Fibroblast of upper back skin (primary cell): ENCODE measurements at places on chromosomes 7 and 10.

GRCh38 chr7:28192786-28193585 lies 12.4 kb upstream of the JAZF1 start:
- DNase-seq, result peak; percentile 64

- DNase-seq, result no peak
These were observed 166.7 kb downstream of the TCERG1L start for GRCh38 chr10:131144711-131145375.

DNA sequence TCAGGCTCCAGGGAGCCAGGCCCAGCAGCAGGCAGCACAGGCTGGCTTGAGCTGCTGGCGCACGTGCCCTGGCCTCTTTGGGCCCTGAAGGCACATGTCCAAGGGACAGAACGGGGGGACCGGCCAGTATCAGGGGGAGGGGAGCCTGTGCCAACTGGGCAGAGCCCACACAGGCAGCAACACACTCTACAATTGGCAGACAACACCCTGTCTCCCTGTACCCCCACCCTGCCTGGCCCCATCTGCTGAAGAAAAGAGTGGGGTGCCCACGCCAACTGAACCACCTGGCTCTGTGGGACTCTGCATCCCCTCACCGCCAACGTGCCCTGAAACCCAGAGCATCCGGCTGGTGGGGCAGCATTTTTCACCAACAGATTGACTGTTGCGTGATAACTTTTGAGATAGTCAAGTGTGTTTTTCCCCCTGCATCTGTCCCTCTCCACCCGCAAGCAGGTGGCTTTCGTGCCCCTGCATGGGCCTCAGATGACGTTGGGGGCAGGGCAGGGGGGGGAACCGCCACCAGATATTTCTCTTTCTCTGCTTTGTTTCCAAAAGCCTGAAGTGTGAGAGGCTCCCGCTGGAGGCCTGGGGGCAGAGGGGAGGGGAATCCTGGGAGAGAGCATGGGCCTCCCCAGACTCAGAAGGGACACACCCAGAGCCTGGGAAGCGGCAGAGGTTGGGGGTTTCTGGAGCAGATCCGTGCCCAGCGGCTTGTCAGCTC lies 21.8 kb downstream of the SLIT1 start:
- no peak for DNase-seq

DNA sequence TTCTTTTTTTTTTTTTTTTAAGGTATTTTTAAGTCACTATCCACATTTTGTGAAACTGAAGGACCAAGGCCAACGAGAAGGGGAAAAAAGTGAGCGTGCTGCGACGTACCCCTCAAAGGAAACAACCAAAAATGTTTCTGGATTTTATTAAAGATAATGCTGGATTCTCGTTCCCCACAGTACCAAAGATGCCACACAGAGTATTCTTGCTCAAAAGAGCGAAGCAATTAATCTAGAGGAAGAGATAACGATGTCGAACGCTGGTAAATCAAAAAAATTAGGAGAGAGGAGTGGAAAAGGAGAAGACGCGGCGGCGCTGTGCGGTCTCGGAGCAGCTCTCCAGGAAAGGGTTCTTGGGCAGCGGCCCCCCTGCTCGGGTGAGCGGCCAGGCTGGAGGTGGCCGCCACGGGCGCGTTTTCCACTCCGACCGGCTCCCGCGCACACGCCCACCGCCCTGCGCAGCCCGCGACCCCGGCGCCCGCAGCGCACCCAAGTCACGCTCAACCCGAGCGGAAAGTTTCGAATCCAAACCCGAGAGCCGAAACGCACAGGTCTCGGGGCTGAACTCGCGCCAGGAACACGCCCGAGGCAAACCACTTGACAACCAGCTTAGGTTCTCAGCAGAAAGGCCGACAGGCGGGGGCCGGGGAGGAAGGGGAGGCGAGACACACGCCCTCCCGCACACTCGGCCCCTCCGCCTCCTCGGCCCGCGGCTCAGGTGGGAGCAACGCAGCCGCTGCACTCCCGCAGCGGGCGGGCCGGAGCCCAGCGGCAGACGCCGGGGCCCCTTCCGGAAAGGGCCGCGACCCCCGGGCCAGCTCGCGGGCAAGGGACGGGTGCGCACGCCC lies 989 bp downstream of the SRPK2 start:
- DNase-seq, result peak; percentile 30

DNA sequence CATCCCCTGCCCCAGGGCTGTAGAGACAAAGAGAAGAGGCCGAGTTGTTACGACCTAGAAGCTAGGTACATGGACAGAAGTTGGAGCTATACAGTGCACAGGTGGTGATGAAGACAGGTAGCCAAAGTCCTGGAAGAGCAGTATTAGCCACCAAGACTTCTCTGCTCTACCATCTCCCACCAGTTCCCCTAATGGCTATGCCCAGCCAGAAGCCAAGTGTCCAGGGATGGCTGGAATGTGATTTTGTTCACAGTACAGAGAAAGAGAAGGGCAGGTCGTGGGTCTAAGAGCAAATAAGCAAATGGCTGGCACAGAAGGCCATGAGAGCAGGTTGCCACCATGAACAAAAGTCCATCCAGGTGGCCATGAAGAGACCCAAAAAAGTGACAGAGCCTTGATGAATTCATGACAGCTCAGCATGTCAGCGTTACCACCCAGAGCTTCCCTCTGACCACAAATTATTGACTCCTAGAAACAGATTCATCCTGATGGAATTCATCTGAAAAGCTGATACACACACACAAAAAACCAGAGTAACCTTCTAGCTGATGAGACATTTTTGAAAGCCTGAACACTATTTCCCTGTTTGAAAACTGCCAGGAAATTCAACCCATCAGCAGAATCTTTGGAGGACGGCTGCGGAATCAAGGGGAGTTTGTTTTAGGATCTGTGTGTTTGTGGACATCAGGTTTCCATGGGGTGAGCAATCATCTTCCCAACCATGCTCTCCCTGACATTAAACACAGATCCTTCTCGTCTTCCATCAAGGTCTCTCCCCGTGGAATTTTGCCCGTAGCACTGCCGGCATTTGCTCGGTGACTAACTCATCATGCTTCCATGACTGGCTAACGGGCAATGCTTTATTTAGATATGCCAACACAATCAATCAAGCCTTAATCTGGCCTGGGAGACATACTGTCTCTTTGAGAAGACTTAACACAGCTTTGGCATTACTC lies 906.7 kb upstream of the AUTS2 start:
- peak; percentile 97 for DNase-seq

- no peak for DNase-seq
These were observed 316.5 kb downstream of the WDR11 start for GRCh38 chr10:121167534-121168243.

DNA sequence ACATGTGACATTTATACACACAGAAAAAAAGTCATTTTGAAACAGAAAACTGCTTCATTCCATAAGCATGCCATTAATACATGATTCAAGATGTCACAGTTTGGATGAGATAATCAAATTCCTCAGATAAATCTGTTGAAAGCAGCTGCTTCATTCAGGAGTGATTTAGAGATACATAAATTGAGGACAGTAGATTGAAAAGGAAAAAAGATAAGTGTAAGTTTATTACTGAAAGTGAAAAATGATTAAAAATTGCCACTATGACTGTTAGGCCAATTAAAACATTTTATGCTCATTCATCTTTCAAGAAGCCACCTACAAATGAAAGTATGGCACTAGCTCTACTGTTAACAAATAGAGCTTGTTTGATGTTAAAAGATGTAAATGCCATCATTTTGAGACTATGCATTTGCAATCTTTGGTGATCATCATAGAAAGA lies 136.9 kb upstream of the CDK6 start:
- peak; percentile 49 for DNase-seq

DNA sequence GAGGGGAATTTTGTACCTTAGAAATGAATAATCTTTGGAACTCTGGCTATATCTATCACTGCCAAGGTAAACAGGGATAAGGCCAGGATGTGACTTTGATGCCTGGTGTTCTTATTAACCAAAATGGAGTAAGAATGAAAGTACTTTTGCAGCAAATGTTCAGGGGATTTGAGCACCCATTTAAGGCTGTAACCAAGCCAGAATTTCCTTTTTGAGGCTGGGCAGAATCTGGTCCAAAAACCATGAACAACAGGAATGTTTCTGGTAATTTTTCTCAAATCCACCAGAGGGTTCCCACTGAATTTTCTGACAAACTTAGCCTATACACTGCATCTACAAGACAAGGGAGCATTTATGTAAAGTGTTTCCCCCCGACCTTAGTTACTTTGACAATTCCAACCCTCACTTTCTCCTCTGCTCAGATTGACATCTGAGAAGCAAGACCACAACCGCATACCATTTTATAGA lies 120.6 kb downstream of the BAMBI start:
- DNase-seq, result peak; percentile 46

- no peak for DNase-seq
These were observed 373 bp downstream of the DHX32 start for GRCh38 chr10:125880719-125881118.

DNA sequence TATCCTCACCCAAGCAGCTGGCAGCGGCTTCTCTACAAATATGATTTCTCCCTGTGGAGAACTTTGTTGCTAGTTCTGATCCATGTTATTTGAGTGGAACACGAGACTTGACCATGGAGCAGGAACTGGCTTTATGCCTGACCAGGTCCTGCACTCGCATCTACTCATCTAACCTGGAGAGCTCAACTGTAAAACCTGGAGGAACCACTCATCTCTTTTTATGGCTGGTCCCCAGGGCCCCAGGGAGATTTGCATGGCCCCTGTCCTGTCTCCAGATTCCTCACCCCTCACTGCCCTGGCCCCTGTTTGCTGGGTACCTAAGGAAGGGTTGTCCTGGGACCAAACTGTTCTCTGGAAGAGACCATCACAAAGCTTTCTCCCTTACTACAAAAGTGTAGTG lies 16.0 kb downstream of the TCAF1 start:
- no peak for DNase-seq

DNA sequence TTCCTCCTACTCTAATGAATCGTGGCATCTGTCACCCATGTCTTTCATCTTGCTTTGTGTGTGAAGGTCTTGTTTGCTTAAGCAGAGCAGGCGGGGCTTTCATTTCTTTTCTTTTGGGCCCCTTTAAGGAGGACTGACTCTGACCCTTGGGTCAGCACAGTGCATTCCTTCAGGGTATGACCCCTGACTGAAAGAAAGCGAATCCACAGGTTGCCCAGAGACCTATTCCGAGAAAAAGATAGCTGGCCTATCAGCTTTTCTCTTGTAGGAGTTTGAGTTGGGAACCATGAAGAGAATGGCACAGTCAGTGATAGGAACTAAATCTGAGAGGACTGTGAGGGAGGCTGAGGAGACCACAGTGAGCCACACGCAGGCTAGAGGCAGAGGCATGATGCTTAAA lies 193.2 kb upstream of the CDCA7L start:
- DNase-seq, result no peak

- DNase-seq, result peak; percentile 62
These were observed 11.8 kb downstream of the NT5C3A start for GRCh38 chr7:33050535-33051318.

DNA sequence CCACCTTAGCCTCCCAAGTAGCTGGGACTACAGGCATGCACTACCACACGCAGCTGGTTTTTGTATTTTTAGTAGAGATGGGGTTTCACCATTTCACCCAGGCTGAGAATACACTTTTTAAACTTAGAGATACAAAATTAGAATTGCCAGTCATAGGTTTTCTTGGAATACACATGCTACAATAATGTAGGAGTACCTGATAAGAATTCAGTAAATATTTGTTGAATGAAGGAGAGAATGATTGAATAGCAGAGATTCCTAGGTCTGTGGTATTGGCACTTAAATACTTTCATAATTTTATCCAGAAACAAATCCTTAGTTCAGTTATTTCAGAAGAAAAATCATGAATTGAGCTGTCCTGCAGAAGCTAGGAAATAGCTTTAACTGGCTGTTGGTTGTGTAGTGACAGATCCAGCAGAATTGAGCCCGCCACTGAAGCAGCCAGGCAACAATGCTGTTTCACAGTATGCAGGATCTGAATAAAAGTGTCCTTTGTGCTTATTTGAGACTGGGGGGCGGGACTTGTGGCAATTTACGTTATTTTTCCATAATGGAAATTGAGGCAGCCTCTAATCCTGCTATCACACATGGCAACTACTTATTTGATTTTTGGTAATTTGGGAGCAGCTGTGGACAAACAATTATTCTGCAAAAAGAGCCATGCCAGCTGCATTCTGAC lies 31.5 kb downstream of the NRF1 start:
- DNase-seq, result peak; percentile 21

DNA sequence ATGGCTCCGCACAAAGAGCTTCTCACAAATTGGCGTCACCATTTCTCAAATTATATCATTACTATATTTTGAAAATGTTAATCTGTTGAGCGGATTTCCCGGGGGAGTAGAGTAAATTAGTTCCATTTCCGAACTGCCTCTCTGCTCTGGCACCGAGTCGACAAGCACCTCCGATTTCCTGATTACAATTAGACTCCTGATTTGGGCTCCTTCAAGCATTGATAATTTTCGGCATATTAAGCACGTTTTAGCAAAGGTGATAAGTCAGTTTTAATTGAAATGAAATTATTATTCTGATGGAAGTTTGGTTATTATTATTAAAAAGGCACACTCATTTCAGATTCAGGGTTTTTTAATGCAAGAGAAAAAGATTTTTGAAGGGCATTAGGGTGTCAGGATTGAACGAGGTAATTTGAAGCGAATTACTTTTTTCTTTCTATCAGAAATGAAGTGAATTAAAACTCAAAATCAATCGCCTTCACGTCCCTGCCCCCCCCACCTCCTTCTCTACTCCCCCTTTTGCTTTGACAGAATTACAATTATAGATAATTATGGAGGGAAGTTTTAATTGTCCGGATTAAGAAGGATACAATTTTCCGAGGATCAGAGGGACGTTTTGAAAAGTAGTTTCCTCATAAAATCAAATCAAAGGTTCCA lies 4.0 kb upstream of the UNCX start:
- no peak for DNase-seq

DNA sequence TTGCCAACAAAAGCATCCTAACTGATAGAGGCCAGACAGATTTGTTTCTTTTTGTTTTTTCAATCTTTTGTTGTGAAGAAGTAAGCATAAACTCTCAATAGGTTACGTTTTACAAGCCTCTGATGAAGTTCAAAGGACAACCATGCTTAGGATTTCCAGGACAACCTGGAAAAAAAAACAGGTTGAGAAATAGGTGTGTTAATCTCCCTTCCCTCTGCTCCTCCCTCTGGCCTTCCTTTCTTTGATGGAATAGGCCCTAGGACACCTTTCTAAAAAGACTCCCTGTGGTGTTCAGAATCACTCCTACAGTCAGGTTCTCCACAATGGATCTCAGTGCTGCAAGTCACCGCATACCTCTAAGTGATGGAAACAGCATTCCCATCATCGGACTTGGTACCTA lies at the start of gene AKR1D1:
TSS of gene AKR1D1 (plus strand) at position 264 of the 400 bp plus-strand sequence. CDS start at position 324, 60 bp downstream.
- DNase-seq, result no peak

DNA sequence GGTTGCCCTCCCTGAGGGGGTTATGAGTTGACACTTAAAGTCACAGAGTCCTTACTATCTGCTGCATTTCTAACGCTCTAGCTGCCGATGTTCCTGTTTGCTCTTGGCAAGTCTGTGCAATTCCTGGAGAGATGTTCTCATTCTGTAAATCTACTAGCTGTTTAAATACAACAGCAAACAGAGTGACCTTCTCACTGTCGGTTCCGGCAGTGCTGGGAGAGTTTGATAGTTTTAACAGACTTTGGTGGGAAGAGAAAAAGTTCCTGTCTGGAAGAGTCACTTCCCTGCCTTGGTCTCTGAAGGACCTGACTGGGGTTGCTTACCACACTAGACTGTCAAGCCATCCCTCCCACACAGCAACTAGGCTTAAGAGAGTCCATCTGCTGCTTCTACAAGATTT lies 63.3 kb upstream of the ELMO1 start:
- no peak for DNase-seq
